ENCODE measurements at places on chromosomes 6 and 20.

GRCh38 chr20:42549496-42549895 is 640.2 kb downstream of the PTPRT start:
- DNase-seq = no peak

- DNase-seq = no peak
These were observed 5.8 kb downstream of the BHLHE23 start for GRCh38 chr20:63000958-63001357.

GRCh38 chr6:105539911-105540310 is 137.0 kb upstream of the PREP start:
- DNase-seq = no peak

GRCh38 chr20:59151820-59152219 is 11.8 kb upstream of the ZNF831 start:
- DNase-seq = no peak

Measured in endothelial cell of umbilical vein (primary cell).